ENCODE measurements at places on chromosomes 7 and 10.

DNA sequence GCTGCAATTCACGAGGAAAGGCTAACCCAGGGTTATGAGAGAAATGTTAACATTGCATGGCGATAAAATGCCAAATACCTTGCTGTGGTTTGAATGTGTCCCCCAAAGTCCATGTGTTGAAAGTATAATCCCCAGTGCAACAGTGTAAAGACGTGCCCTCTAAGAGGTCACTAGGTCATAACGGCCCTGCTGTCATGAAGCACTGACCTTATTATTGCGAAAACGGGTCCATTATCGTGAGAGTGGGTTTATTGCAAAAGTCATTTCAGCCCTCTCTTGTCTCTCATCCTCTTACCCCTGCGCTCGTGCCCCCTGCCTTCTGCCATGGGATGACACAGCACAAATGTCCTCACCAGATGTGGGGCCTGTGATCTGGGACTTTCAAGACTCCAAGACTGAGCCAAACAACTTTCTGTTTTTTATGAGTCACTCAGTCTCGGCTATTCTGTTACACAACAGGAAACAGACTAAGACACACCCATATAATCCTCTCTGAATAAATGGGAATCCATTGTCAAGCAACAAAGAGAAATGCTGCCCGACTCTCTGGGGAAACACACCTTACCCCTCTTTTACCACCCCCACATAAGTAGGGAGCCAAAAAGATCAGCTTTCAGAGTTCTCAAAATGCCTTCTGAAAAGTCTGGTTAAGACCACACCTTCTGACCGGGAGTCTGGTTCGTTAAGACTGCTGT, 73.1 kb upstream of the UCN3 start:
- no peak for DNase-seq

DNA sequence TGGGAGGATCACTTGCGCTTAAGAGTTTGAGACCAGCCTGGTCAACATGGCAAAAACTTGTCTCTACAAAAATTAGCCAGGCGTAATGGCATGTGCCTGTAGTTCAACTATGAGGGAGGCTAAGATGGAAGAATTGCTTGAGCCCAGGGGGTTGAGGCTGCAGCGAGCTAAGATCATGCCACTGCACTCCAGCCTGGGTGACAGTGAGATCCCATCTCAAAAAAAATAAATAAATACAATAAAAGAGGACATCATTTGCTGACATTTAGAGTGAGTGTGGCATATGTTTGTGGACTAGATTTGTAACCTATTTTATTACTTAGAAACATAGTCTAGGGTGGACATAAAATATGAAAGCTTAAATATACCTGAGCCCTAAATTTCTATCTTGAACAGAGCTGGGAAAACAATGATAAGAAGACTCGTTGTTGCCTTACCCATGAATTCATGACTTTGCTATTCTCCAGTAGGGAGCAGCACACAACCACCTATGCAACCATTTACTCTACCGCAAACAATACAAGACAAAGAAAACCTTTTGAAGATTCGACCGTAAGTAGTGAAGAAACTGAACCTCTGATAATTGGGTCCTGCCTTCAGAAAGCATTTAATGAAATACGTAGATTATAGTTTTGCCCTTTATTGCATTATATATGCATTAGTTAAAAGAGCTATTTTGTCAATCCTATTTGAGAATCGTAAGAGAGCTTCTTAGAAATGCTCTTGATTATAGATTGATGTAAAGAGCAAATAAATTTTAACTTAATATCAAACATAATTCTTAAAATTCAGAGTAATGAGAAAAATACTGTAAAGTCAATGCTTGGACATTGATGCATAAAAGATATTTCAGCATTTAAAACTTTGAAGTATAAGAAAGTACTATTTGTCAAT, 83.5 kb downstream of the GNAT3 start:
- peak; percentile 22 for DNase-seq

GRCh38 chr10:13942035-13942434, 355.3 kb downstream of the PRPF18 start:
- no peak for DNase-seq

DNA sequence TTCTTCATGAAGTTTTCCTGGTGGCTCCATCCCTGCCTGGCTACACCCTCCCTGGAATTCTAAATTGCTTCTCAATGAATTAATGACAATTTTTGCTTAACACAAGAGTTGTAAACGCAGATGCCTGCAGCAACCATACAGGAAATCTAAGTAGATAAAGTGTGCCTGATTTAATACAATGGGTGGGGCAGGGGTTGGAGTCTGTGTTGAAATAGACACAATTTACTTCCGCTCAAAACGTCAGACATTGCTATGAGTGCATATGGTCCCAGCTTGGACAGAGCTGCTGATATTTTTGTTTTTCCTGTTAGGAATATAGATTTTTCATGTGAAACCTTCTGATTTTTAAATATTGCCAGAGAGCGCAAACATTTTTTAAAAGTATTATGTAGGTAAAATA, 1235.0 kb upstream of the SORCS1 start:
- DNase-seq: no peak

GRCh38 chr10:51251110-51251509, 176.8 kb downstream of the PRKG1 start:
- DNase-seq: no peak

GRCh38 chr7:46059308-46060020, 138.4 kb upstream of the IGFBP3 start:
- DNase-seq: no peak

GRCh38 chr7:96901822-96902445, 103.4 kb upstream of the DLX6 start:
- DNase-seq: no peak

GRCh38 chr7:77580762-77581350, 43.8 kb downstream of the PTPN12 start:
- no peak for DNase-seq

DNA sequence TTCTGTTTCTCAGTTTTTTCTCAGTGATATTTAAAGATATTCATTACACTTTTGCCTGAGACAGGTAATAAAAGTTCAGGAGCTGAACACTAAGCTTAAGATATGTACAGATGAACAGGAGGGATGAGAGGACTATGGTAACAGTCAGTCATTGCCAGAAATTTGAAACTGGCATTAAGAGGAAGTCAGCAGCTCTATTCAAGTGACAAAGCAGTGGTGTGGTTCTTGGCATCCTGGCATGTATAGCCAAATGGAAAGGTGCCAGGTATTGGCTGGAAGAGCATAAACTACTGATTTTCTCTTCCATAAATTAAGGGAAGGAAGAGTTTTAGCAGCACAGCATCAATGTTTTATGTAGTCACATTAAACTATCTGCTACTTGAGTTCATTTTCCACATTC, 22.7 kb downstream of the HOXA1 start:
- peak; percentile 20 for DNase-seq

DNA sequence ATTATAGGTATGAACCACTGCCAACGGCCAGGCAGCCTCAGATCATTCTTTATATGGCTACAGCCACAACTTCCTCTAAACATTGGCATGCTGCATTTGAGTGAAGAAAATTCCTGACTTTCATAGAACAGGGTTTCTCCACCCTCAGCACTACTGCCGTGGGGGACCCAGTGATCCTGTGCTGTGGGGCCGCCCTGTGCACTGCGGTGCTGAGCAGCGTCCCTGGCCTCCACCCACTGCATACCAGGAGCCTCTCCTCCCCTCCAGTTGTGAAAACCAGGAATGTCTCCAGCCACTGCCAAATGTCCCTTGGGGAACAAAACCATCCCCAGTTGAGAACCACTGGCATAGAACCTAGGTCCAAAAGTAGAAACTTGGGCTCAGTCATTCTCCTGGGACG, 15.8 kb downstream of the CNPY1 start:
- DNase-seq: no peak

DNA sequence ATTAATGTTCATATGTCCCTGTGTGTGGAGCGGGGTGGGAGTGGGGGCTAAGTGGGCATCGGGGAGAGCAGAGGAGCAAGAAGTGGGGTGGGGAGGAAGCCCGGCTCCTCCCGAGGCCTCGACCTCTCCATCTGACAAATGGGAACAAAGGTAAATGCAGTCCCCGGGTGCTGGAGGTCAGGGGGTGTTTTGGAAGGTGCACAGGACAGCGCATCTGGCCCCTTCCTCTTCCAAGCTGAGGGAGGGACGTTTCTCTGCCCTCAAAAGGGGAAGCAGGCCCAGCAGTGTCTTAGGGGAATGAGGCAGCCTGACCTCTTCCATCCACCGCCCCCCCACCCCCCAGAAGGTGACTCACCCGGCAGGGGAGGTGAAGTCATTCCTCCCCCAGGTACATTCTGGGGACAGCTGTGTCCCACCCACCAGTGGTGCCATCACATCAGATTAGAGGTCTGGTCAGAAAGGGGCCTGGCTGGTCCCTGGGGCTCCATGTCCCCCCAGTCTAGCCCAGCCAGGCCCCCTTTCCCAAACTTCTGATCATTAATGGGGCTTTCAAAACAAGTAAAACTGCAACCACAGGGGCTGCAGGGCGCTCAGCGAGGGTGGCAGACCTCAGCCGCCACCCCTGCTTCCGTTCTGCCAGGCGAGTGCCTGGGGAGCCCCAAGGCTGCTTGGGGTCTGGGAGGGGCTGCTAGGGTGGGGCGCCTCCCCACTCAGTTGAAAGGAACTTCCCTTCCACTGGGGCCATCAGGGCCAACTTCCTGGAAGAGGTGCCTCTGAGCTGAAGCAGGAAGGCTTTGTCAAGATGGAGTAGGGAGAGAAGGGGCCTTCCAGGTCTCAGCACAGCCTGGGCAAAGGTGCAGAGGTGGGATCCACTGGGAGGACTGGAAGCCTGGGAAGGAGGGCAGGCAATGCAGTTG, 10.8 kb downstream of the LFNG start:
- DNase-seq: no peak

DNA sequence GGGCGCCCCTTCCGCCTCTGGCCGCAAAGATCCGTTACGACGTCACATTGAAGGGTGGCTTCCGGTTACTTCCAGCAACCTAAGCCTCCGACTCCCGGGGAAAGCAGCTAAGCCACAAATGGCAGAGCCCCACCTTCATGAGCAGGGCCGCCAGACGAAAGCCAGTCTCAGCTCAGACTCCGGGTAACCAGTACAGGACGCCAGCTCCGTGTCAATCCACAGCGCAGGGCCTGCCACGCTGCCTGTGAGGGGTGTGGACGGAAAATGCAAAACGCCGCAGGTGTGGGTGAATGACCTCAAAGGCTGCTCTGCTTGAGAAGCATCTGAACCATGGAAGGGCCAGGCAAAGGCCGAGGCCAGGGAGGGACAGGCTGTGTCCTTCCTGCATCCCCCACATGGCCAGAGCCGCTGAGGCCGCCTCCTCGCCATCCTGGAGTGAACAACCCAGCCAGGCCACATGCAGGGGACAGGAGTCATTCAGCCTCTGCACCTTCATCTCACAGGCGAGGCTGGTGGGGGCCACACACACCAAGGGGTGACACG, 53.5 kb upstream of the PPP2R2D start:
- DNase-seq: no peak

GRCh38 chr10:77613476-77614130, 24.0 kb downstream of the KCNMA1 start:
- no peak for DNase-seq

GRCh38 chr10:84263716-84264115, 18.9 kb downstream of the RGR start:
- no peak for DNase-seq

DNA sequence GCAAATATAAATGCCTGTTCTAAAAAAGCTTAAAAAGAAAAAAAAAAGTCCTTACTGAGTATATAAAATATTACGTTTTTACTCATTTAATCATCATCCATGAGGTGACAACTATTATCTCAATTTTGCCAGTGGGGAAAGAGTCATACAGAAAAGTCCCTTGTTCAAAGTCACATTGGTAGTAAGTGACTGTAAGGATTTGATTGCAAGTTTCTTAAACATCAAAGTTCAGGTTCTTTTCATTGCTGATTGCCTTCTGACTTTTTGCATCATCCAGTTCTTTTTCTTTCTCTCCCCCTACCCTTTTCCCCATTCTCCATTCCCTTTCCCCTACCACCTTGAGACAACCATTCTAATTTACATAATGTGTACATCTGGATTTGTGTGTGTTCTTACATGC, 363.3 kb downstream of the NRG3 start:
- DNase-seq: no peak

DNA sequence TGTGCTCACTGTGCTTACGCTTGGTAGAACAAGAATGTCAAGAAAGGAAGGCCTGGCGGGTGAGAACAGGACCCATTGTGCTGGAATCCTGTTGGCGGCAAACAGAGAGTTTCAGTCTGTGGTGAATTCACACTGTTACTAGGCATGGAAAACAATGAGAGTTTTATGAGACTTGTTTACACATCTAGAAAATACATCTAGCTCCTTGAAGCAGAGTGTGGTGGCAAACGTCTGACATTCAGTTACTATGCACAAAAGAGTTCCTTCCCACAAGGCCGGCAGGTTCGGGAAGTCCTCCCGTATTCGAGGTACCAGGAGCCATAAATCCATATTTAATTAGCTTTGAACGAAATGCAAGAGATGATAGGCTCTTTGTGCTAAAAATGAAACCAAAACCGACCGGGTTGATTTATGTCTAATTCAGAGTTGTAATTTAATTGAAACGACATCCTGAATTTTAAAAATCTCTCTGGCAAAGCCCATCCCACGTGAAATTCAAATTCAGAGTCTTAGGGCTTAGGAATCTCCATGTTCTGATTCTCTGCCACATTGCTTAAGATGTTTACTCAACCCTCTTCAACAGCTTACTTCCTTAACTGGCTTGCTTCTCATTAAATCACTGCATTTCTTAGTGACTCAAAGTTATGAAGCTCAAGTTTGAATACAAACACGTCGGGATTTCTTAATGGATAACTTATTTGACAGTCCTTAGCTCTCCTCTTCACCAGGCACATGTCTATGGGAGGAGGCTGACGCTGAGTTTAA, 299.9 kb upstream of the PITRM1 start:
- DNase-seq: no peak

DNA sequence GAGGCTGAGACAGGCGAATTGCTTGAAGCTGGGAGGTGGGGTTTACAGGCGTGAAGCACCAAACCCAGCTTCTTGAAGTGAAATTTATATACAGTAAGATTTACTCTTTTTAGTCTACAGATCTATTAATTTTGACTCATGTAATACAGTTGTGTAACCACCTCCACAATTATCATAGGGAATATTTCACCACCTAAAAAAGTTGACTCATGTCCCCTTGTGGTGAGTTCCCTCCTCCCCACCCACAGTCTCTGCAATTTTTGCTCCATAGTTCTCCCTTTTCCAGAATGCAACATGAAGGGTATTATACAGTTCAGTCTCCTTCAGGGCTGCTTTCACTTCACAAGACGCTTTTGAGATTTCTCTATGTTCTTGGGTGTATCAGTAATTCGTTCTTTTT, 156.8 kb downstream of the FAM107B start:
- no peak for DNase-seq
